ENCODE measurements at places on chromosomes 2 and 18.

DNA sequence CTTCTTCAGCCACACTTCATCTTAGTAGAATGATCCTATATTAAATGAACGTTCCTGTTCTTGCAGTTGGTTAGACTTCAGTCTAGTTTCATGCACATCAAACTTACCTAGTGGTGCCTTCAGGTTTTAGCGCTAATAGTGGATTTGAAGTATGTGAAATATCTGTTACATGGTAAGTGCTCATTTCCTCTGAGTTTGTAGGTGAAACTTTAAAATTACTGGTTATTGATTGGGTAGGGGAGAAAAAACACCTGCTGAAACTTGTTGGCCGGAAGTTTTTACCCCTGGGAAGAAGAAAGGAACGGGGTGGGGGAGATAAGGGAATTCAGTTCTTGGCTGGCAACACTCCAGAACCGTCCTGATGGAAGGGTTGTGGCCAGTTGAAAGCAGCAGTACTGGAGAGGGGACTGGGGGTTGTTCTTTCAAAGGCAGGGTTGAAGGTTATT is 112.8 kb downstream of the SPTBN1 start:
- DNase-seq, result no peak

DNA sequence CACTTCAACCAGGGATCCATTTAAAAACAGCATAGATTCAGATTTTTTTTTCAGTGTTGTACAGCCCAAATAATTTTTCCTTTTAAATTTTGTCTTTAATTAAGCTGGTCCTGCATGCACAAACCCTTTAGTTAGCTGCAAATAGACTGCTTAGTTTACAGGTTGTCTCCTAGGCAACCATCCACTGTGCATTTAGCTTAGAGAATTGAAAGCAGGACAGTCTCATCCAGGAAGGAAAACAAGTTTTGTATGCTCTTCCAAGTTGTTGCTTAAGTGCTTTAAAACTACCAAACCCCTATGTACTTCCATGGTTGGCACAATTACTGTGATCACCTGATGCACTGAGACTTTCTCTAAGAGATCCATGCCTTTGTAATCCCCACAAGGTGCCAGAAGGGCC is at the start of gene MAP3K19:
Gene MAP3K19 (minus strand): TSS at position 148 of the 400 bp plus-strand sequence. CDS start 22,800 bp downstream, outside the sequence.
- DNase-seq, result no peak

- no peak for DNase-seq
Observed at GRCh38 chr2:54430649-54431048, 25.5 kb upstream of the SPTBN1 start.

- DNase-seq, result no peak
Observed at GRCh38 chr18:79910563-79911343, 40.7 kb downstream of the SLC66A2 start.

DNA sequence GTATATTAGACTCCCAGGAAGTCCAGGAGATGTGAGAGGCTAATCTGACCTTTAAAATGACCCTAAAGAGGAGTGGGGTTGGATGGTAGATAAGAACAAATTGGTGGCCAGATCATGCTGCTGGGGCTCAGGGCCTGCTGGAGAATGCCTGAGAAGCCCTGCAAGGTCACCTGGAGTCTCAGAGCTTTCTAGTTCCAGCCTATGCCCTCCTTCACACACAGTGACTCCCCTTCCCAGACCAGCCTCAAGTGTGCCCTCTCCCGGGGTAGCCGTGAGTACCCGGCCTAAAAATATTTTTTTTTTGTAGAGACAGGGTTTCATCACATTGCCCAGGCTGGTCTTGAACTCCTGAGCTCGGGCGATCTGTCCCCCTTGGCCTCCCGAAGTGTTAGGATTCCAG is 44.2 kb upstream of the FZD5 start:
- DNase-seq, result no peak

- DNase-seq, result no peak
Observed at GRCh38 chr2:5696404-5696944, 4.3 kb downstream of the SOX11 start.

- DNase-seq, result no peak
Observed at GRCh38 chr2:176128172-176128981, 1.1 kb upstream of the HOXD8 start.

DNA sequence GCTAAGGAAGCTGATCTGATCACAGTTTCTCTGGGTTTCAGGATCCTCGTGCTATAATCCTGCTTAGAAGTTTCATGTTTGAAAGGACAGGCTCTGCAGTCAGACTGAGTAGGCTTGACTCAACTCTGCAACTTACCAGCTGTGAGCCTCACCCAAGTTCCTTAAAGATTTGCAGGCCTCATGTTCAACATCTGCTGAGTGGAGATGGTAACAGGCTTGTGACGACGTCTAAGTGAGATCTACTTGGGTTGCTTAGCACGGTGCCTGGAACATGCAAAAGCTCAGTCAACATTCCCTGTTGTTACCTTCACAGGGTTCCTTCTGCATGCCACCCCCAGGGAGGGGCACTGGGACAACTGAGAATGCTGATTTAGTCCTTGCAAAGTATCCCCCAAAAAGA is 164.2 kb downstream of the C1D start:
- no peak for DNase-seq

GRCh38 chr2:187580462-187581124 is 26.4 kb upstream of the TFPI start:
- DNase-seq, result peak; percentile 77

DNA sequence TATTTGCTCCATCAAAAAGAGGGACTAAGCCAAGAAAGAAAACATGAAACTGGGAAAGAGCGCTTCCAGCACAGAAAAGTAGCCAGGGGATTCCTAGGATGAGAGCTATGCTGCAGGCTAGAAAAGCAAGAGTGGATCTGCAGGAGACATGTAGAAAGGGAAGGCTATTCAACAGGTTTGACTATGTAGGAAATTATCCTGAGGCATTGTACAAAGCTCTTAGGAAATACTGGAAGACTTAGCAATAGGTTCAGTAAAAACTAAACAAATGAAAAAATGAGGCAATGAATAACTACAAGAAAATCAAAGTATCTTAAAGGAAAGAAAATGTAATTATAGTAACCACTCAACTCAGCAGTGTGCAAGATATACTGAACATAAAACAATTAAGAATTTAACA is 229.5 kb upstream of the FBXO11 start:
- no peak for DNase-seq

- DNase-seq, result no peak
Observed at GRCh38 chr2:117703858-117704257, 110.6 kb upstream of the DDX18 start.

DNA sequence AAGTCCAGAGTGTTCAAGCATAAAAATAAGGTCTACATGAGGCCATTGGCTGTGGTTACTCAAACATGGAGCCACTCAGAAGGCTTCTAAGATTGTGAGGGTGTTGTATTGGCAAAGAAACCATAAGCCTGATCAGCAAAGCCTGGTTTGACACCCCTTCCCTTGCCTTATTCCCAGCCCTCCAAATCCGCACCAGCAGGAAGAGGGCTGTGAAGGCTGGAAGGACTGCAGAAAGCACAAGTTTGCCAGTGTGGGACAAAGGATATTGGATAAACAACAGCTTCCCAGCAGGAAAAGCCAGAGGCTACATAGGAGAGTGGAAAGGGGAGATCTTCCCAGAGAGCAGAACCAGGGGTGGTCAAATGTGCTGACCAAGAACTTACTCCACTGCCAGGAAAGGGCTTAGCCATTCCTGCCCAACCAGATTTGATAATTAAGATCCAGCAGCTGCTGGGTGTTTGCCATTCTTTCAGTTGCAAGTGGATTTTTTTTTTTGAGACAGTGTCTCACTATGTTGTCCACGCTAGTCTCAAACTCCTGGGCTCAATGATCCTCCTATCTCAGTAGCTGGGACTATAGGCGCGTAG is 1.5 kb upstream of the PRKAG3 start:
- DNase-seq, result no peak

GRCh38 chr2:138107288-138107687 is 143.0 kb downstream of the HNMT start:
- DNase-seq, result no peak

- DNase-seq, result no peak
Observed at GRCh38 chr2:224927646-224928173, 114.6 kb downstream of the DOCK10 start.

GRCh38 chr2:148102641-148103040 is 81.8 kb downstream of the MBD5 start:
- DNase-seq, result no peak

- no peak for DNase-seq
Observed at GRCh38 chr18:43965691-43966090, 688.4 kb upstream of the SYT4 start.

GRCh38 chr18:57362714-57363113 is 10.4 kb downstream of the ST8SIA3 start:
- DNase-seq, result no peak

DNA sequence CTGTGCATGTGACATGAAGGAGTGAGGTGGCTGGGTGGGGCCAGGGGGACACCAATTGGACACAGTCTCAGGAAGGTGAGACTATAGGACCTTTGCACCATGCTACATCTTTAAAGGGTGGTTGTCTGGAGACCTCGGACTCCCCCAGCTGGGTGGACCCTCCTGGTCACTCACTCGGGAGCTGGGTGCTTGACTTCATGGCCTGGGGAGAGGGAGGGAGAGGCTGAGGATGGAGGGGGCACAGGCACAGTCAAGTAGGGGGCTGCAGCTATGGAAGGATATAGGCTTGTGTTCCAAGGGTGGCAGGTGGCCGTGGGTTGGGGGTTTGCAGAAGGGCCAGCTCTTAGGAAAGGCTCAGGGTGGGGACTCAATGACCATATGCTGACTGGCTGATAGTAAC is 7.1 kb upstream of the CELF4 start:
- no peak for DNase-seq

DNA sequence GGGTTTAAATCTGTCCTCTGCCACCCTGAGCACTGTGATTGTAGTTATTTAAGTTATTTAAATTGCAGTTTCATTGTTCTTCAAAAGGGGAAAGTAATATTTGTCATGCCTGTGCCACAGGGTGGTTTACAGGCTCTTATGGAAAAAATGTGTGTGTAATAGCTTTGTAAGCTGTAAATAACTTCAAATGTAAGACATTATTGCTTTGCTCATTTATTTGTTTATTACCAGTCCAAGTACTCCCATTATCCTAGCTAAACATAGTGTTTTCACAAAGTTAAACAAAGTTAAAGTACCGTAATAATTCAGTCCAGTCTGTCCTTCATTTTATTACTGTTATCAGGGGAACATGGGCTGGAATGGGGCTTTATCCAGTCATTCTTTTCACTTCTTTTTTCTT is 43.4 kb upstream of the IGFBP2 start:
- no peak for DNase-seq

DNA sequence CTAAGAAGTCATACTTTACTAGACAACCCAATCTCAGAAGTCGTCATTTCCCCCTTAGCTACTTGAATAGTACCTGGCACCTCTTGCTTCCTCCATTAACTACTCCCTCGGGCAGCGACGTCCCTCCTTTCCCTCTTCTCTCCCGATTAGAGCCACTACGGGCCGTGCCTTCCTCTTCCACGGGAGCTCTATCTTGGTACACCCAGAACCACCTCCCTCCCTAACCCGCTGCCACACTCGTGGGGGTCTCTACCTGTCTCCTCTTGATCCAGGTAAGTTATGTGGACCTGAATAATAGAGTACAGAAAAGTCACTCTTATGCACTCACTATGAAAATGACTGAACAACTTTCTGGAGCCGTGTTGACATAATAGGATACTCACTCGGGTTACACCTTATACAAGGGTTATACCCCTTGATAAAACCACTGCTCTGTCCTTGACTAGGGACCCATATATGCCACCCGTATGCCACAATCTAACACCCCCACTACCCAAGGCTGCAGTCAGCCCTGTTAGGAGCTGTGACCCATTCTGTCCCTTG is 595 bp upstream of the HDHD2 start:
- DNase-seq, result peak; percentile 41

DNA sequence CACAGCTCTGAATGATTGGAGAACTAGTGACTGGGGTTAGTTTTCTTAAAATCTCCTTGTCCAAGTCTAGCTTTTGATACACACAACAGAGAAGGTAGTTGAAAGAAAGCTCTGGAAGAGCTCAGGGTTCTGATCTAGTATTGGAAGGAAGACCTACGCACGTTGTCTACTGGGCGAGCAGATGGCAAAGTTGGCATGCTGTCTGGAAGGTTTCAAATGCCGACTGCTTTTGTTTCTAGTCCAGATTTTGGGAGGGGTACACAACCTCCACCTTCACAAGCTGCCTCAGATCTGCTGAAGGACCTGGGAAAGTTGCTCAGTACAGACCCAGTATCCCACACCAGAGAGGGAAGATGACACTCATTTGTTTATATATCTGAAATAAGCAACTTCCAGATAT is 507.3 kb downstream of the RNF144A start:
- no peak for DNase-seq

DNA sequence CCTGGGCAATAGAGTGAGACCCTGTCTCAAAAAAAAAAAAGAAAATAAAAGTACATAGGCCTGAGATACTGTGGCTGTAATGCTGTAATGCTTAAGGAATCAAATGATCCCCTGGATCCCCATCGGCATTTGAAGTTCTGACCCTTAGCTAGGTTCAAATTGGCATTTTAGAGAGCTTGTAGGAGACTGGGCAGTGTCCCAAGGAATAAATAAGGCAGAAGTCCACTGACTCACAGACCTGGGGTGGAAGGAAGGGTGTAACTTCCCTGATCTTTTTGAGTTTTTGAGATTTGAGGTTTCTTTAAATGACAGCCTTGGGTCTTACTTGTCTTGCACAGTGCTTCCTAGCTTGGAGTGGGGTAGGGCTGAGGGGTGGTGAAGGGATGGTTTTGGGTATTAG is 553.7 kb downstream of the SLC4A3 start:
- no peak for DNase-seq

GRCh38 chr2:118687698-118688097 is 159.8 kb downstream of the EN1 start:
- DNase-seq, result no peak

- no peak for DNase-seq
Observed at GRCh38 chr18:67728364-67728763, 211.8 kb upstream of the DSEL start.

GRCh38 chr2:156156580-156156979 is 175.9 kb downstream of the NR4A2 start:
- no peak for DNase-seq

DNA sequence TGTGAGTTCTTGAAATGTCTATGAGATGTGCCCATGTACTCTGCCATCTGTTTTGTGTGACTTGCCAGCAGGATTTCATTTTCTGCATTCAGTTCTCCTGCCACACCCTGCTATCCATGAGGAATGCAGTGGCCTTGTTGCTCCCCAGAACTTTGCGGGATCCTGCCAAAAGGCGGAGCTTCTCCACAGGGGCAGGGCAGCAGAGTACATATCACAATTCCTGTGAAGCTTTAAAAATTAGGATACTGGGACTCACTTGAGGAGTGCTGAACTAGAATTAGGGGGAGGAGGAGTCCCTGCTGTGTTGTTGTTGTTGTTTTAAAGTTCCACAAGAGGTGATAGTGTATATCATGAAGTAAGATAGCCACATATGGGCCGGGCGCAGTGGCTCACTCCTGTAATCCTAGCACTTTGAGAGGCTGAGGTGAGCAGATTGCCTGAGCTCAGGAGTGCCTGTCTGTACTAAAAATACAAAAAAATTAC is 76.4 kb downstream of the TANC1 start:
- no peak for DNase-seq

- DNase-seq, result peak; percentile 69
Observed at GRCh38 chr2:234983011-234983726, 31.4 kb downstream of the SH3BP4 start.

GRCh38 chr2:26769089-26769761 is 5.1 kb downstream of the SLC35F6 start:
- no peak for DNase-seq
